ENCODE measurements at places on chromosomes 2 and 18.

- DNase-seq = no peak
Measured at GRCh38 chr2:584863-585823, 92.1 kb downstream of the TMEM18 start.

DNA sequence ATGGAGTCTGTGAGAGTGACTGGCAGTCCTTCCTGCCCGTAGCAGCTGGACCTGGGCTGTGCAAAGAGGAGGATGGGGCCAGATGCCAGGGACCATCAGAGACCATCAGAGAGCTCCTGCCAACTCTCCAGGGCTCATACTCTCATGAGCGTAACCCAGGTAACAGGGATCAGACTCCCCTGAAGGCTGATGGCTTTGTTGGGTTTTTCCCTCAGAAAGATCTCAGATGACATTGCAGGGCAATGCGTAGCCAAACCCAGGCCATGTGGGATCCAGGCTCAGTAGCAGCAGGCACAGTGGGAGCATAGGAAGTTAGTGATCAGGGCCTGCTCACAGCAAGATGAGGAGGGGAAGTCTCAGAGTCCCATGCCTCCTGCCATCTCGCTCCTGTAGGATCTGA, 218.0 kb downstream of the LOXHD1 start:
- DNase-seq = no peak

GRCh38 chr2:98643496-98644100, 35.2 kb downstream of the UNC50 start:
- DNase-seq = no peak

GRCh38 chr2:76415821-76416220, 705.1 kb upstream of the GCFC2 start:
- DNase-seq = no peak

DNA sequence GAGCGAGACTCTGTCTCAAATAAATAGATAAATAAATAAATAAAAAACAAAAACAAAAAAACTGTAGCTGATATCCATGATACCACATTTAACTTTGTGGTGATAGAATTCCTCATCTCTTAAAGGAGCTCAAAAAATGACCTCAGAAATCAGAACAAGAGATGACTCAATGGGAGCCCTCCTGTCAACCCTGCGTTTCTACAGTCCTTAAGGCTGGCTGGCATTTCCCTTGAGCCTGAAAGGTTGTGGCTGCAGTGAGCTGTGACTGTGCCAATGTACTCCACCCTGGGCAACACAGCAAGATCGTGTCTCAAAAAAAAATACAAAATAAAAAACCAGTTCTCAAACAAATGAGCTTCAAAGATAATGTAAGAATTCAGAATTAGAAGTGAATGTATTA, 40.4 kb downstream of the CHST9 start:
- no peak for DNase-seq

- DNase-seq = no peak
Measured at GRCh38 chr2:68907920-68908253, 36.7 kb upstream of the BMP10 start.

- peak; percentile 97 for DNase-seq
Measured at GRCh38 chr2:234823877-234824376, 127.9 kb upstream of the SH3BP4 start.

GRCh38 chr2:219709331-219709761, 81.9 kb downstream of the SLC4A3 start:
- no peak for DNase-seq

DNA sequence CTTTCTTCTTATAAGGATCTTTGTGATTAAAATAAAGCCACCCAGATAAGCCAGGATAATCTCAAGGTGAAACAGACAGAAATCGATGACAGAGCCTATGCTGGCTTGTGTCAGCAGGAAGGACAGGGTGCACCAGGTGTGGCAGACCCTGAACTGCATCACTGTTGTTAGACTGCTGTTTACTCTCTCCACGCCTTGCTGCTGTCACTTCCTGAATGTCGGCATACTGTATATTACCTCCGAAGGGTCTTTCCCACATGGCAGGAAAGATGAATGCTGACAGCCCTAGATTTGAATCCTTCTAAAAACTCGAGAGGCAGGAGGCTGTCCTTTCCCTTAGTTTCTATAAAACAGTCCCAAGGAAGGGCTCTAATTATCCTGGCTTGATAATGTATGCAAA, 18.9 kb upstream of the TMEM163 start:
- no peak for DNase-seq

GRCh38 chr2:168396131-168396530, 59.9 kb upstream of the CERS6 start:
- DNase-seq = peak; percentile 22

DNA sequence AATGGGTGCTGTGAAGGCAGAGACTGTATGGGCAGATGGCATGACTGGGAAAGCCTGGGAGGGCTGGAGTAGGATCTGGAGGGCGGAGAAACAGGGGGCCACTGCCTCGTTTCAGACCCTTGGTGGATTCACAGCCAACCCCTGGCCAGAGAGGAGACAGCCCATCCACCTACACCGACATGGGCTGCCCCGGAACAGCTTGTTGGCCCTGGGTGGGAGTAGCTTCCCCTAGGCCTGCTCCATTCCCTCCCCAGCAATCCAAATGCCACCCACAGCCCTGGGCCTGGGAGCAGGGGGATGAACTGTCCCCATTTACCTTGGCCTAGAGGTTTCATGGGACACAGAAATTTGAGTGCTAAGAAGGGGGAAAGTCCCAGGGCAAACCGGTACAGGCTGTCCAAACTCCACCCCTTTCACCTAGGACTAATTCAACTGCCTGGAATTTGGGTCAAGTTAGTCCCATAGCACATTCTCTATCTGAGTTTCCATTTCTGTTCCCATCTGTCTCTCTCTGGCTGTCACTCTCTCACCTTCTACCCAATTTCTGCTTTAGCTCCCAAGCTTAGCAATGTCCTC, 37.0 kb downstream of the LBH start:
- DNase-seq = no peak

DNA sequence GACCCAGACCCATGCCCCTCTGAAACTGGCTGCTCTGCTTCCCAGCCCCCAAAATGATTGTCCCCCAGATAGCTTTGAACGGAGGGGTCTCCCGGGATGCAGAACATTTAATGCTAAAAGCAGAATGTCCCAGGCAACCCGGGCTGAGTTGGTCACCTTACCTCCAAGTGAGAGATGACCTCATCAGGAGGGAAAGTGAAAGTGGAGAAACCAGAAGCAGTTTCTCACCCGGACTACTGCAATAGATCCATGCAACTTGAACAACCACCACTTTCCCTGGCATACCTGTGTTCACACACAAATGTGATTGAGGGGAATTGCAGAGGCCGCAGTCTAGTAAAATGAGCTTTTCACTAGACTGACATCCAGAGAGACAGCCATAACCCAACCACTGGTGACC, 75.3 kb upstream of the NPAS2 start:
- peak; percentile 67 for DNase-seq

DNA sequence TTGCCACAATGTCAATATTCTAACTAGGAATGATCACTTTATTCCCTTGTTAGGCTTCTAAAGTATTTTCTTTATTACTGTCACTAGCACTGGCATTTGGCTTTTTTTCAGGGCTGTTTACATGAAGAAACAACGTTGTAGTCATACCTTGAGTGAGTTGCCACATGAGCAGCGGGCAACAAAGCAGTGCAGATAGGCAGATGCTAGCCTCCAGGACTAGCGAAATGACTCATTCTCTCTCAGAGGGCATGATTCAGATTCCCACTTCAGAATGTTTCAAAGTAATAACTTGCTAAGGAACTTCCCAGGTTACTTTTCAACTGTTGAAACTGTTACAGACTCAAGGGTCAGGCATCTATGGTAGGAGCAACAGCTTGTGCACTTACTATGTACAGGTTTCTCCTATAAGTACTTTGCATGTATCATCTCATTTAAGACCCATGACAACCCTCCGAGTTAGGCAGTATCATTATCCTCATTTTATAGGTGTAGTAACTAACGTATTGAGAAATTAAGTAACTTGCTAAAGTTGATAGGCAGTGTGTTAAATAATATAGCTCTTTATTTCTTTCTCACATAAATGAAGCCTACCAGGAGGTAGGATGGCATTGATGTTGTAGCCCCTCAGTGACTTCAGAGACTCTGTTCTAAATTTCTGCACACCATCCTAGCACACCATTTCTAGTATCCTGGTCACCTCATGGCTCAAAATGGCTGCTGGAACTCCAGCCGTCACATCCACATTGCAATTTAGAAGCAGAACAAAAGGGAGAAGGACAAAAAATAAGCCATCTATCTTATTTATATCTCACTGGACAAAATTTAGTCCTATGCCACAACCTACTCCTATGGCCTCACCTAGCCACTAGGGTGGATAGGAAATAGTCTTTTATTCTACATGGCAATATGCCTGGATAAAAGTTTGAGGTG, 83.3 kb downstream of the ICOS start:
- DNase-seq = peak; percentile 48

- DNase-seq = no peak
Measured at GRCh38 chr2:170141865-170142264, 36.1 kb upstream of the MYO3B start.

GRCh38 chr2:8761529-8762164, 75.8 kb downstream of the KIDINS220 start:
- peak; percentile 57 for DNase-seq

DNA sequence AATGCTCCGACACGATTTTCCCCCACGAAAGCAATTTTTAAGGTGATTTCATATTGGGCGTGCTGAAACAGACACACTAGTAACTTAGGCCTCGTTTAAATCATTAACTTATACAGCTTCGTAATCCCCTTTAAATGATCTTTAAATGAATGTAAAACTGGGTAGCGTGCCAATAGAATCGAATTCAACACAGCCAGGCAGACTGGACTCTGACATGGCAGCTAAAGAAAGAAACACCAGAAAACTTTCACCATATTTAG, 2.4 kb upstream of the ID2 start:
- DNase-seq = no peak

GRCh38 chr2:53227535-53227934, 540.1 kb upstream of the CHAC2 start:
- DNase-seq = no peak

GRCh38 chr2:118925476-118925875, 16.5 kb upstream of the MARCO start:
- no peak for DNase-seq

- no peak for DNase-seq
Measured at GRCh38 chr2:125418483-125418882, 1237.5 kb upstream of the GYPC start.

DNA sequence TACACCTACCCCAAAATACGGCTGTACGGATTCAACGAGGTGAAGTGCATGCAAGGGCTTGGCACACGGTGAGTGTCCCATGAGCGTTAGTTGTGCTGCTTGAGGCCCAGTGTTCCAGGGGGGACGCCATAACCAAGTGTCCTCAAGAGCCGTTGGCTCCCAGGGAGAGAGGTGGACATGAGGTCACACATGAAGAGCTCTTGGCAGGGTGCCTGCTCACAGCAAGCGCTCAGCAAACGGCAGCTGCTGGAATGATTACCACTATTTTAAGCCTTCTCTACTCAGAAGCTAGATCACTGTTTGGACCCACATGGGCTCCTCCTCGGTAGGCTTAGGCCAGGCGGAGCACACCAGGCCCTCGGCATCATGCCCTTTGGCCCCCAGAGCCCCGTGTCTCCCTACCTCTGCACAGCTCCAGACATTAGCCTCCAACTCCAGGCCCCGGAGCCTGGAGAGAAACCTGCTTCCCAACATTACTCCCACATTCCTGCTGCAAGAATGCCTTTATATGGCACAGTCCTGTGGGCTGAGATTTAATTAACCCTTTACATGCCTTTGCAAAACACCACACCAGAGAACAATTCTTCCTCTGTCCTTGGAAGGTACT, 68.4 kb upstream of the PPP1CB start:
- peak; percentile 93 for DNase-seq

GRCh38 chr2:220282236-220282635, 654.8 kb downstream of the SLC4A3 start:
- no peak for DNase-seq

DNA sequence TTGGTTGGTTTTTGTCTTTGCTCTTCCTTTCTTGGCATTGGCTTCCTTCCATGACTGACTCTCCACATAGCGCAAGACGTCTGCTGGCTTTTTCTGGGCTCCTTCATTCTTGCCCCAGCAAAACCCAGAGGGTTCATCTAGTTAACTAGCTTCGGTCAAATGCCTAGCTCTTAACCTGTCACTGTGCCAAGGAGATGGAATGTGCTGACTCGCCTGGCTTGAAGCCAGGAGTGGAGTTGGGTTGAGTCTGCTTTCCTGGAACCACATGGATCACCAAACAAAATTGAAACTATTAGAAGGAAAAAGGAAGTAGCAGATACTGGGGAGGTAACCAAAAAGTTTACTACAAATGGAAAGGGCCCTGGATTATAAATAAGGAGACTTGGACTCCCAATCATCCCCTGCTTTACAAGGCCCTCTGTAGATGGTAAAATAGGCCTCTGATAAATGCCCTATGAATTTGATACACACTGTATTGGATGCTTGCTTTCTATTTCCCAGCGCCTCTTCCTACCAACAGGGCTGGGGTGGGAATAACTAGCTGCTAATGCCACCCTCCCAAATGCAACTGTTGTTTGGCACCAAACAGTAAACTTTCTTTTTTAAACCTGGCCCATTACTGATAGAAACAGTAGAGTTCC, 11.3 kb downstream of the MALT1 start:
- DNase-seq = peak; percentile 90

- no peak for DNase-seq
Measured at GRCh38 chr2:159232456-159233170, 53.9 kb downstream of the WDSUB1 start.

GRCh38 chr2:113072584-113072983, 4.8 kb downstream of the IL1F10 start:
- DNase-seq = no peak

- peak; percentile 96 for DNase-seq
Measured at GRCh38 chr2:9565436-9566153, 10.0 kb upstream of the ADAM17 start.

GRCh38 chr2:197238043-197238365, 72.6 kb downstream of the ANKRD44 start:
- no peak for DNase-seq

DNA sequence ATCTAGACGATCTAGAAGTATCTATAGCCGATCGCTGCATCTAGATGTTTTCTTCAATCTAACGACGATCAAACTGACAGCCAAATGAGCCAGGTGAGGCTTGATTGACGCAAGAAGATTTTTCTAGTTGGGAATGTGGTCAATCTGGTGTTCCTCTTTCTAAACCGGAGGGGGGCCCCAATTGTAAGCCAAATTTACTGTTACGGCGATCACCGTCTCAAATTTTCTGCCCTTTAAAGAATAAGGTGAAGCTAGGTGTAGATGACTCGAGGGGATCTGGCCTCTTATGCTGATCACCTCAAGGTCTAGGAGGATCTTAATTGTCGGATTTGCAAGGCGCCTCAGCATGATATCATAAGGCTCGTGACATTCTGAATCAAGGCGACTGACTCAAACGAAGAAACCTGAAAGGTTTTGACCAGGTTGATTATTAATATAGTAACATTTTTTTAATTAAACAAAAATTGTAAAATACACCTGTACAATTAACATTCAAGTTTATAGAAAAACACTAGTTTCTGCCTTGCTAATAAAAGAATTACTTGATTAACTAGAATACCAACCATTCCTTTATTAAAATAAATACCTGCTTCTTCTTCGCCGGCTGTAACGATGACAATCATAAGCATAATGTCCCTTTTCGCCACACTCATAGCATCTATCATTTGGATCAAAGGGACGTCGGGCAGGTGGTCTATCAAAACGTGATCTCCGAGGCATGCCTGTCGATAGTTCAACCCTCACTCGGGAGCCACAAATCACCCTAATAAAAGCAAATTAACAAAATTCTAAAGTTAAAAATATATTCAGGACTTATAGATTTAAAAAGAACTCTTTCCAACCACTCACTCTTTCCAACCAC, 2.0 kb downstream of the SRSF7 start:
- DNase-seq = no peak
